ENCODE measurements at places on chromosomes 3 and 15.
A peak's percentile ranks its signal among the peaks of the same experiment; 100 is the strongest.

DNA sequence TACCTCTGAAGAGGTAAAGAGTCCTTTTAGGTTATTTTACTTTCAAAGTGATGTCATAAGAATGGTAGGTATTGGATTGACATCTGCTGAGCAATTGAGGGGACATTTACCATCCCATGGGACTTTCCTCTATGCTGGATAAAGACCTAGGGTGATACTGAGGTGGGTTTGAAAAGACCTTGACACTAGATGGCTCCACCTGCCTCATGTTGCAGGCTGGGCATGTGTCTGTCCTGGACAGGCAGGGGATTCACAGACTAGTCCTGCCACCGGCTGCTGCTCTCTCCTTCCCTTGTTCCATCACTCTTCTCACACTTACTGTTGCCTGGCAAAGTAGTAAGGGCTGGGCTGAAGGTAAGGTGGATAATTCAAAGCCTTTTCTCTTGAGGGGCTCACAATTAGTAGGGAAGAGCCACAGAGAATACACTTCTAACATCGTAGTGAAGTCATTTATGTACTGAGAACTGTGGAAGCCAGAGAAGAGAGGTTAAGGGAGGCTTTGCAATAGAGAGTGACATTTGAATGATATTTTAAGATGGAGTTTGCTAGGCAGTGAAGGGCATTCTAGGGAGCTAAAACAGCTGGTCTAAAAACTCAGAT lies 27.7 kb downstream of the TRAK1 start:
- DNase-seq, result peak; percentile 58

- no peak for DNase-seq
These were observed 40.1 kb downstream of the TTC23 start for GRCh38 chr15:99209326-99209725.

- DNase-seq, result no peak
These were observed 573.6 kb upstream of the ARRDC4 start for GRCh38 chr15:97386940-97387339.

DNA sequence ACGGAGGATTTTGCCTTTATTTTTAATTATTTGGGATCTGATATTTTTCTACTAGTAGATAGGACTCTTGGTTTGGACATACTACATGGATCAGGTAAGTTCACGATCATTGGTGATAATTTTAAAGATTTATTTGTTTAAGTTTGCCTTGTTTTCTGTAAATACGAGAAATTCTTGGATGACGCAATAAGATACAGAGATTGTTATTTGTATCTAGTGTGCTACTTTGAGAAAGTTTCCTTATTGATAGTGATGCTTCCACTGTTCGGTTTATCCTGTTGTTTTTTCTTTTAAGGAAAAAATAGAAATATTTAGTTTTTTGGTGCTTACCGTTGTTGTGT lies 577 bp downstream of the CHD2 start:
- no peak for DNase-seq

- no peak for DNase-seq
These were observed 310.7 kb downstream of the DIPK2A start for GRCh38 chr3:144282313-144282712.

- no peak for DNase-seq
These were observed 6.7 kb downstream of the AMIGO3 start for GRCh38 chr3:49712631-49713317.

- DNase-seq, result no peak
These were observed 163.2 kb downstream of the NSUN3 start for GRCh38 chr3:94226078-94226477.

DNA sequence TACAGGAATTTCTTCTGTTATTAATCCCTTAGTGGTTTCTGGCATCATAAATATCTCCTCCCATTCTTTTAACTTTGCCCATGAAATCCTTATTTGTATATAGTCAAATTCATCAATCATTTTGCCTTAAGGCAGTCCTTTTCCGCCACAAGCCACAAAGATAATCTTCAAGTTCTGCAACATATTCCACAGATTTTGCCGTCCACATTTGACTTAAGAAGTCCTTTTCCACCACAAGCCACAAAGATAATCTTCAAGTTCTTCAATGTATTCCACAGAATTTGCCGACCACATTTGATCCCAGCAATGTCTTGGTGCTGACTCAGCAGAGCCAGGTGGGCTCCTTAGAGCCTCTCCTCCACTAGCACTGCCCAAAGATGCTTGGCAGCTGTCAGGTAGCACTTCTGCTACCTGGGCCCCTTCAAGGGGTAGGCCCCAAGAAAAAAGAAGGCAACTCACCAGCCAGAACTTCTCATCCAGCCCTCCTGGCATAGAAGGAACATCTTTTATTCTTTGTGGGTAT lies 35.0 kb downstream of the SEC22C start:
- DNase-seq, result no peak

- DNase-seq, result peak; percentile 2
These were observed 21.9 kb downstream of the LTF start for GRCh38 chr3:46442576-46443530.

DNA sequence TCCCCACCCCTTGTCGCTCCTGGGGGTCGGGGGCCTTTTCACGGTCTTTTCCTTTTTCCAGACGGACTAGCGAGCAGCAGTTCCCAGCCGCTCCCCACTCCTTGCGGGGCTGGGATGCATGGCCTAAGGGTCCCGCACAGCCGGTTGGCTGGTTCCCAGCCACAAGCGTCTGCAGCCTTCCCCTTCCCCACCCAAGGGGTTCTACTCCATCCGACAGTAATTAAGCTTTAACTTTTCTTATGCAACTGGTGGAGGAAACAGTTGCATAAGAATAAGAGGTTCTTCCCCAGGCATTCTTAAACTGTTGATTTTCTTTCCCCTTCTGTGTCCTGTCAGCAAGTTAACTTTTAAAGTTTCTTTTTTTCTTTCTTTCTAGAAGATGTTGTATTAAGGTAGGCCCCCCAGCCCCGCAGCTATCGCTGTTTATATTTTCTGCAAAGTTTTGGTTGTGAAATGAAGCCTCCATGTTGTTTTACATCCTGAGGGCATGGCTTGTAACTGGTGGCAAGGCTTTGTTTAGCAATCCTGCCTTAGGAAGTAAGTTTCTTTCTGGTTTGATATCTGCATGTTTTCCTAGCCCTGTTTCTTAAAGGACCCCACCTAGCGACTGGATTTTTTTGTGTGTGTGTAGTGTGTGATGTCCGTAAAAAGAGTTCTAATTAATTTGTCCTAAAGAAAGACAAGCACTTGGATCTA lies 207.5 kb downstream of the ZNF385D start:
- no peak for DNase-seq

DNA sequence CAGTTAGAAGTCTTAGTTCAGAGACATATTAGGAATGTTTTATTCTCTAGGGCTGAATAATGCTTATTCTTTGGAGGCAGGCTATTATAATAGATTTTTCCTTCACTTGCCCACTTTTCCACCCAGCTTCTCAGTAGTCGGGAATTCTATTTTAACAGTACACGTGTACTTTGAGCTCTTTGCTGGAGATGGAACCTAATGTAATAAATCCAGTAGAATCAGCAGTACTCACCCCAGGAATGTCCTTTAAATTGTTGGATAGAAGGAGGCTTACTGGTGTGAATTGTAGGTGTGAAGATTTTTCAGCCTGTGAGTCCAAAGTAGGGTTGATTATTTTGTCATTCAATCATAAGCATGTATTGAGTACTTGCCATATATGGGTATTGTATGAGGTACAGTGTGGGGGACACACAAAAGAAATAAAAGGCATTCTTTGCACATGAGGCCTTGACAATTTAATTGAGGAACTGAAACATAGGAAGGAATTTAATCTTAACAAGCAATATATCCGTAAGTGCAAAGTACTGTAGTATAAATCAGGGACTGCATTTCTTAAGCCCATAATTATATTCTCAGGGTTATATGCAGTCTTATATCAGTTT lies 29.5 kb upstream of the MGA start:
- DNase-seq, result no peak

DNA sequence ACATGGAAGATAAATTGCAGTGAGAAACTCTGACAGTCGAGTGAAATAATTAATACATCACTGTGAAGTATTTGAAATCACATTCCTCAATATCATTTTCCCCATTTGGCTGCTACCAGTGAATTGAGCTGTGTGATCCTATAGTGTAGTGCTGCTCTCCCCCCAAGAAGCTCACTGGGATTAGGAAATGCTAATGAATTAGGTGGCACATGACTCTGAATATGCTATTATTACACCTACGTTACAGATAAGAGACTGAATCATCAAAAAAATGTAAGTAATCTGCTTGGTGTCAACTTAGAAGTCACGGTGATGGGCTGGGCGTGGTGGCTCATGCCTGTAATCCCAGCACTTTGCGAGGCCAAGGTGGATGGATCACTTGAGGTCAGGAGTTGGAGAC lies 34.7 kb upstream of the SYNM start:
- no peak for DNase-seq
